ENCODE measurements at places on chromosomes 6 and 20.
A peak's percentile ranks its signal among the peaks of the same experiment; 100 is the strongest.

GRCh38 chr6:139927742-139928305, 553.4 kb upstream of the CITED2 start:
- DNase-seq: no peak

- DNase-seq: no peak
These were observed 167.8 kb downstream of the LRFN2 start for GRCh38 chr6:40419377-40419776.

DNA sequence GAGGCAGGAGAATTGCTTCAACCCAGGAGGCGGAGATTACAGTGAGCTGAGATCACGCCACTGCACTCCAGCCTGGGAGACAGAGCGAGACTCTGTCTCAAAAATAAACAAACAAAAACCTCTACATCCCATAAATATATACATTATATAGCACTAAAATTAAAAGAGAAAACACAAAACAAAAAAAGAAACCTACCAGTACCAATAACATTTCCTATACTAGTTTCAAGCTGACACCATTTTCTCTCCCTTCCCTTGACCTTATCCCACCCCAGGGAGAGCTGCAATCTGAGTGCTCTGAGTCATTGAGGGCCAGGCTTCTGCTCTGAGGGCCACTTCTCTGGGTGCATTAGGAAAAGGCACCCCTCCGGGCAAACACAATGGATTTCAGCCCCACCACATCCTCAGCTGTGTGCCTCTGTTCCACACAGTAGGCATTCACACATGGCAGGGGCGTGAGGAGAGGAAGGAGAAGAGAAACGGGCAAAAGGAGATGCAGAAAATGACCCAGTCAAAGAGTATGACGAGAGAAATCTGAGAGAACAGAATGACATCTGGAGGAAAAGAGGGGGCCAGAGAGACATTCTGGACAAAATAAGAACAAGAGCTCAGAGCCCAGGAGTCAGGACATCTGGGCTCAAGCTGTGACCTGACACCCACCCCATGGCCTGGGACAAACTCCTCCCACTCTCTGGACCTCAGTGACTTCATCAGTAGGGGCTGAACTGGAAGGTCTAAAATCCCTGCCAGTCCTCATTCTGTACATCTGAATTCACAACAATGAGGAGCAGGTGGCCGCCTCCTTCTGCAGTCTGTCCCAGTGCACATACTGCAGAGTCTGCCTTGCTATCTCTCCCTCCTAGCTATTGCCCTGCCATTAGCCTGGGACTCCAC, 18.2 kb downstream of the TRIM26 start:
- no peak for DNase-seq

- DNase-seq: no peak
These were observed 20.2 kb downstream of the CDS2 start for GRCh38 chr20:5146871-5147592.

GRCh38 chr20:34907616-34908469, 31.4 kb downstream of the ACSS2 start:
- no peak for DNase-seq

DNA sequence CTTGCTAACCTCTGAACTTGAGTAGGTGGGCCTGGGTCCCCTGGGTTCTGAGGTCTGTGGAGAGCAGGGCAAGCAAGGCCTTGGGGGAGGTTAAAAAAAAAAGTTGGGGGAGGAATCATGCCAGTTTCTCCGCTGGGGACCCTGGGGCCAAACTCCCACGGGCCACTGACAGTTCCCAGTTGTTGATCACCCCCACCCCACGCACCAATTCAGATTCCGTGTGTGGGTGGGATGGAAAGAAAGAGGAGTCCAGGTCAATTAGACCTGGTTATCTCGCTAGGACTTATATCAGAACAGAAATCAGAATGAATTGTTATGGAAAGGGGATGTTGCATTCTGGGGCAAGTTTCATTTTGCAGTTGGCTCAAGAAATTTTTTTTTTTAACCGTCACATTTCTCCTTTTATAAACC, 46.7 kb upstream of the SUPT3H start:
- DNase-seq: no peak

DNA sequence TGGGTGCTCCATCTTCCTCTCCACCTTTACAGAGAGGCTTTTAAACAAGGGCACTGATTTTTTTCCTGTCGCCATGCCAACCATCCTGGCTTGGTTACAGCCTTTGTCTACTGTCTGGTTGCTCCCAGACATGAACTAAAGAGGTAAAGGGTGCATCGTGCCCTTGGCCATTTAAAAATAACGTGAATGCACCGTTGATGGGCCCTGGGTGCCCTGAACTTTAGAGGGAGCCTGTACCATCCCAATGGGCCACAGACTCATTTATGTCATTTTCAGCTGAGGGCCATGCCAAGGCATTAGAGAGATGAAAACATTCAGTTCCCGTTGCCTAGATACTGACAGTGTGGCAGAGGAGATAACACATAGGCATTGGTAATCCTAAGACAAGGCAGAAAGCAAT, 23.3 kb downstream of the TMC2 start:
- no peak for DNase-seq

DNA sequence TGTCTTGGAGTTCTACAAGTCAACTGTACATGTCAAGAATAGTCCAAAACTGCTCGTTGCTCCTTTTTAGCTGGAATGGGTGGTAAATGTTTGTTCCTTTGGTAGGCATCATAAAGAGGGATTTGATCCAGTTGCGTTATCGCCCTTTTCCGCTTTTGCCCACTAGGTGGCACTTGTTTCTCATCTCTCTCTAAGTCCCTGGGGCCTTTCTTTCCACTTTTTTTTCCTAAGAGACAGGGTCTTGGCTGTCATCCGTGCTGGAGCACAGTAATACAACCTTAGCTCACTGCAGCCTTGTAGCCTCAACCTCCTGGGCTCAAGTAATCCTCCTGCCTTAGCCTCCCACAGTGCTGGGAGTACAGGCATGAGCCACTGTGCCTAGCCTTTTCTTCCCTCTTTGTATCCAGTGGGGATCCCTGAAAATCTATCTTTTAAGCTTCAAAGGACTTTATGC, 20.7 kb downstream of the GTPBP2 start:
- DNase-seq: peak; percentile 67

GRCh38 chr6:141301779-141302178, 830.9 kb upstream of the GJE1 start:
- DNase-seq: no peak

- DNase-seq: peak; percentile 62
These were observed 766 bp downstream of the SLC16A10 start for GRCh38 chr6:111087871-111088667.

DNA sequence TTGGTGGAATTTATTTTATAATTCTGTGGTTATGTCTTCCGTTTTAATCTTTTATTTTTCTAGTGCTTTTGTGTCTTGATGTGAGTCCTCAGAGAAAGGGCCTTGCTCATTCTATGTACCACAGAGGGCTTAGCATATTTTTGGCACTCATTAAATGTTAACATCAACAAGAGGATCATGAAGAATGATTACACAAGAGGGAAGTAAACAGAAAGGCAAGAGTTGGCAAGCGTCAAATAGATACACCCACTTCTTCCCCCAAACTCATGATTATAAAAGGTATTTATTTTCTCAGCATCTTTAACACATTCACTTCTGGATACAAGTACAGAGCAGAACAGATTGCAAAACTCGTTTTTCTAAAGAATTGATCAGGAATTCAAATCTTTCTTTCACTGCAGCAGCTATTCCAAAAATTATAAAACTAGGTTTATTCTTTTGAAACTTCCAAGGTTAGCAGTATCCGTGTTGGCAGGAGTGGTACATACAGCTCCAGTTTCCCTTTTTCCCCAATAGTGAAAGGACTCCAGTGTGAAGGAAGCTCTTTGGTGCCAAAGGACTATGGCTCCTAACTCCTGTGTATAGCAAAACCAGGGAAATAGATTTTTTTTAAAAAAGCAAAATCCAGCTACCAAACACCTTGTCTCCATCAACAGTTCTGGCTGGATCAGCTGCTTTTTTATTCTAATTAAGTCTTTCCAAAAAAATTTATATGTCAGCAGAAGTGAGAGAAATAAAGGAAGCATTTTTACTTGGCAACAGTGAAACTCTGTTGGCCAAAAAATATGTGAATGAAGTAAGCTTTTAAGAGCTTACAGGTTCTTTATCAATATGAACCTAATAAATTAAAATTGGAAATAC, 221.9 kb downstream of the ADGRG6 start:
- no peak for DNase-seq

DNA sequence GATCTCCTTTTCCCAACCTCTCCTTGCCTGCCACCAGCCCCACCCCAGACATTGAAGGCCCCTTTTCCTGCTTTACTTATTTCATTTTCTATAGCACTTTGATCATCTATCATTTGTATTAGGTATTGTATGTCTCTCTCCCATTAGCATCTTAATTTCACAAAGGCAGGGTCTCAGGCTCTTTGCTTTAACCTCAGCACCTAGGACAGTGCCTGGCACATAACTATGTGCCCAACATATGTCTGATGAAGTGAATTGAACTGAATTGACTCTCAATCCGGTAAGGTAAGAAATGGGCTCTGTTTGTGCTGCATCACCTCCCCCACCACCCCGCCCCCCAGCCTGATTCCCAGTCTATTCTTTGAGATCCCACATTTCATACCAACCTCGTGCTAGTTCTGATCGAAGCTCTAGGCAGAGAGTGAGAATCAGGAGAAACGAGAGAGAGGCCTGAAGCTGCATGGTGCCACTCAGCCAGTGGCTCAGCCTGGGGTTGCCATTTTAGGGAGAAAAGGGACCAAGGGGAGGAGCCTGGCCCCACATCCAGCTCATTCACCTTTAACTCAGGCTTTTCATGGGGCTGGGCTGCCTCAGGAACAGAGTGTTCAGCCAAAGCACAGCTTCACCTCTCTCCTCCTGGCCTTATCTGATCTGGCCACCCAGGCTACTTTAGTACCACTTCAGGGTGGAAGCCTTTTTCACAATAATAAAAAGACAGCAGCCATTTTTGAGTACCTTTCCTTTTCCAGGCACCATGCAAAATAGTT, at the start of gene SPINT3:
Gene SPINT3 (minus strand): TSS at position 476 of the 767 bp plus-strand sequence. CDS start 14 bp downstream, at position 462.
- no peak for DNase-seq

- DNase-seq: no peak
These were observed 1.2 kb downstream of the RNF217 start for GRCh38 chr6:124963416-124963785.

GRCh38 chr6:74717591-74717990, 488.3 kb downstream of the COL12A1 start:
- DNase-seq: no peak

DNA sequence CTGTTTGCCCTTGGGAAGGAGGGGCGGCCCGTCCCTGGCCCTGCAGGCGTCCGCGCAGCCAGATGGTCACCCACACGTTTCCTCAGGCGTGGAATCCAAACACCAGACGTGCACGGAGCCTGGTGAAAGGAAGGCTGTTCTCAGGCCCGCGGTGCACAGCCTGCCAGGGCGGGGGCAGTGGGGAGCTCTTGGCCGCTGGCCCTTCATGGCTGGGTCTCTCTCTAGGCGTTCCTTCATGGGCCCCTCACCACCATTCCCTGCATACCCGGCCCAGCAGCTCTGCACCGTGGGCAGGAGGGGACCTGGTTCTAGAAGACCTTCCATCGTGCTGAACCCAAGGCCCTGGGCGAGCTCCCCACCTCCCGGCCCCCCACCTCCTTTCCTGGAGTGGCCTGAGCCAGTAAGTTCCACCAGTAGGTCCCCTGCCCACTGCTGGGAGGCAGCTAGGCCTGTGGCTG, 30.4 kb upstream of the SMOC2 start:
- no peak for DNase-seq

GRCh38 chr20:32007787-32008616, 2.2 kb upstream of the CCM2L start:
- DNase-seq: no peak

- DNase-seq: no peak
These were observed 2.9 kb downstream of the RAB32 start for GRCh38 chr6:146546443-146547043.

GRCh38 chr20:20184149-20184548, 131.8 kb downstream of the CFAP61 start:
- peak; percentile 34 for DNase-seq

DNA sequence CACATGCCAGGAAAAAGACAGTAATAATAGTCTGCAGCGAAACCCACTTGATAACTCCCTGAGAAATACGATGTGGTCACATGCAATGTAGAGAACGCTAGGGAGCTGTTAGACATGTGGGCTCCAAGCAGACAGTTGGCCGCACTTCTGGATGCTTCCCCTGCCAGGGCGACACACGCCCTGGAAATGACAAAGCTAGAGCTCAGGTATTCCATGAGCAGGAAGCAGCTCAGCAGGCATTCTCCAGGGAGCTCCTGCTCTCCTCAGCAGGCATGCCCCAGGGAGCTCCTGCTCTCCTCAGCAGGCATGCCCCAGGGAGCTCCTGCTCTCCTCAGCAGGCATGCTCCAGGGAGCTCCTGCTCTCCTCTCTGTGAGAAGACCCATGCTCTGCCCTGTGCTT, 52.4 kb upstream of the NXT1 start:
- no peak for DNase-seq

DNA sequence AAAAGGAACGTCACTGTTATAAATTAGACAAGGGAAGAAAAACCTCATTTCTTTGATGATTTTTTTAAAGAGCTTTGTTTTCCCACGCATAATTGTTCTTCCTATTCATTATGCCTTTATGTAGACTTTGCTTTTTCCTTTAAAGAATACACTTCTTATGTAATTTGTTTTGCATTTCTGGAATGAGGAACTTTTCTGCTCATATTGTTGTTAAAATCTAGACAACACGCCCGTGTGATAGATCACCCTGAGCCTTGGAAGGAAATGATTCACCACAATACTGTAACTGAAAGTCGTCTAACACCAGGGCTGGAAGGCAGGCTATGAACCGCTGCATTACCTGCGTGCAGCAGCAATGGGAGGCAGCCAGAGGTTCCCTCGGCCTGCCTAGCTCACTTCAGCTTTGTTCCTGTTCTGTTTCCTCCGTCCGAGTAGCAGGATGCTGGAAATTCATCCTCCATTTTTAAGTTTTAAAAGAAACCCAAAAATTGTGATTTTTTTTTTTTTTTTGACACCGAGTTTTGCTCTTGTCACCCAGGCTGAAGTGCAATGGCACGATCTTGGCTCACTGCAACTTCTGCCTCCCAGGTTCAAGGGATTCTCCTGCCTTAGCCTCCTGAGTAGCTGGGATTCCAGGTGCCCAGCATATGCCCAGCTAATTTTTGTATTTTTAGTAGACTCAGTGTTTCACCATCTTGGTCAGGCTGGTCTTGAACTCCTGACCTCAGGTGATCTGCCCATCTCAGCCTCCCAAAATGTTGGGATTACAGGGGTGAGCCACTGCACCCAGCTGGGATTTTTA, 49.6 kb upstream of the ZNF217 start:
- DNase-seq: peak; percentile 80

- no peak for DNase-seq
These were observed 655.3 kb downstream of the RNF144B start for GRCh38 chr6:19042420-19042819.
